ENCODE measurements at places on chromosomes 13 and 19.

DNA sequence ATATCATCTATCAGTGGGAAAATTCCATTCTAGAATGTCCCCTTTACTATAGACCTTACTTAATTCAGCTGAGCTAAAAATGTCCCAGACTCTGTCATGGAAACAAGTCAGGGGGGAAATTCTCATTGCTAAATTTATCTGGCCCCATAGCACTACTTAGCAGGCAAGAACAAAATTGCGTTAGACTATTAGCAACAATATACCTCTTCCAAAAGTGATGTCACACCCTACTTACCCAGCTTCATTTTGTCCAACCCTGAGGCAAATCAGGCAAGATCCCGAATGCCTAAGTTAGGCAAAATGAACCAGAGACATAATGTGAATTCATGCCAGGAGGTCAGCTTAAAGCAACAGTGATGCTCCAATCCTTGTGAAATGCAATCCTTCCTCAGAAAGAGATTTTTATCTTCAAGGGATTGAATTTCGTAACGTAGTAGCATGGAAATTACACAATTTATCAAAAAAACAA is 93.7 kb downstream of the FRY start:
- peak; percentile 27 for DNase-seq

GRCh38 chr13:63864171-63864902 is 2448.7 kb upstream of the PCDH20 start:
- DNase-seq: peak; percentile 40

- DNase-seq: no peak
Measured at GRCh38 chr13:80362481-80362880, 21.6 kb upstream of the SPRY2 start.

GRCh38 chr19:58354478-58355030 is 1.3 kb upstream of the A1BG start:
- no peak for DNase-seq

DNA sequence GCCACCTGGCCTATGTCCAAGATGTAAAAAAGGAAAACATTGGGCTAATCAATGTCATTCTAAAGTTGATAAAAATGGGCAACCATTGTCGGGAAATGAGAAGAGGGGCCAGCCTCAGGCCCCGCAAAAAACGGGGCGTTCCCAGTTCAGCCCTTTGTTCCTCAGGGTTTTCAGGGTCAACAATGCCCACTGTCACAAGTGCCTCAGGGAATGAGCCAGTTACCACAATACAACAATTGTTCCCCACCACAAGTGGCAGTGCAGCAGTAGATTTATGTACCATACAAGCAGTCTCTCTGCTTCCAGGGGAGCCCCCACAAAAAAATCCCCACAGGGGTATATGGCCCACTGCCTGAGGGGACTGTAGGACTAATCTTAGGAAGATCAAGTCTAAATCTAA is 112.5 kb downstream of the ZNF486 start:
- DNase-seq: no peak

DNA sequence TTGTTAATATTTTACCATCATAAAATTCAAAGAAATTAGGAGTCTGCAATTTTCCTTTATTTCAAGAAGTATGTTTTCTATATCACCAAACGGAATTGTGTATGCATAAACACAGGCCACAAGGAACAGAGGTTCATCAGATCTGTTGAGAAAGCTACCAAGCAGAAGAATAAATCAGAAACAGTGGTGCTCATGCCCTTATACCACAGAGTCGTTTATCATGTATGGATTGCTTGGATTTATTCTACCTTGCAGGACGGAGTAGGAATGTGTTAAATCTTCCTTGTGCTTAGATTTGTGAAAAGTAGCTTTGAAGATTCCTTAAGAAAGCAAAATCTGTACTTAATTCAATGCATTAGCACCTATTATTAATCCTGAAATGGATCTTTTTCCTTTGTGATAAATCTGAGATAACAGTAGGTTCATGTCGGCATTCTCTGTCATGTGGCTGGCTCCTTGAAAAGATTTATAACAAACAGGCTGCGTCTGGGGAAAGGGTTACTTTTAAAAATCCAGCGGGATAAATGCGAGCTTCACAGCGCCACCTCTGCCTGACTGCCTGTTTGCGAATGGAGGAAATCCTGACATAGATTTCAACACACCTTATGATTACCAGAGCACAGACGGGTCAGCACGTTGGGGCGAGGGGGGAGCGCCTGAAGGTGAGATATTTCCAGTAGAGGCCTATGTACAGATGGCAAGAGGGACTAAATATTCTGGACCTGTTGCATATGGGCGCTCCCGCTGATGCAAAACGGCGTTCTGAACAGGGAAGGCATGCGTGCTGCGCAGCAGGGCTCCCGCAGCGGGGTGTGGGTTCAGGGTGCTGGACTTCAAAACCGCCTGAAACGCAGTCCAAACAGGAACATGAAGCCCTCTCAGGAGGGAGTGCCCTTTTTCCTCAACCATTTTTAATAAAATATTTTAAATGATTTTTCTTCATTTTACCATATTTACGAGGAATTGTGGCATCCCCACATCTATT is 445.5 kb upstream of the SGCG start:
- no peak for DNase-seq

- no peak for DNase-seq
Measured at GRCh38 chr13:110266983-110267382, 40.0 kb downstream of the COL4A1 start.

DNA sequence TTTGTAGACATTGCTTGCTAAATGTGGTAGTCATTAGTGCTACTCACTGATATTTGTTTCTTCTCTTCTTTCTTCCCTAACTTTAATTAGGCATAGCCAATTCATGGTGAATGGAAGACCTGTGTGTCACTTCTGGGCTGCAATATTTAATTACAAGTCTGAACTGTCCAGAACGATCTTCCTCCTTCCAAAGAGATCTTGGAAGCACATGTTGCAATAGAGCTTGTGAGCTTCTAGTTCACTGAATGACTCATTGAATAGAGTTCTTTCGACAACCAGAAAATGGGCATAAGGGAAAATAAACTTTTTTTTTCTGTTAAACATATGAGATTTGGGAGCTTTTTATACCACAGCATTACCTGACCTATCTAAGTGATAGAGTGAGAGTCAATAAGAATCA is 1264.6 kb downstream of the PCDH9 start:
- DNase-seq: peak; percentile 7
